Inflammatory macrophage treated with lipopolysaccharide for 4 hours (primary cell): ENCODE measurements at places on chromosomes 2 and 18.
A peak's percentile ranks its signal among the peaks of the same experiment; 100 is the strongest.

- DNase-seq = no peak
These were observed 276.3 kb downstream of the AFF3 start for GRCh38 chr2:99865818-99866676.

DNA sequence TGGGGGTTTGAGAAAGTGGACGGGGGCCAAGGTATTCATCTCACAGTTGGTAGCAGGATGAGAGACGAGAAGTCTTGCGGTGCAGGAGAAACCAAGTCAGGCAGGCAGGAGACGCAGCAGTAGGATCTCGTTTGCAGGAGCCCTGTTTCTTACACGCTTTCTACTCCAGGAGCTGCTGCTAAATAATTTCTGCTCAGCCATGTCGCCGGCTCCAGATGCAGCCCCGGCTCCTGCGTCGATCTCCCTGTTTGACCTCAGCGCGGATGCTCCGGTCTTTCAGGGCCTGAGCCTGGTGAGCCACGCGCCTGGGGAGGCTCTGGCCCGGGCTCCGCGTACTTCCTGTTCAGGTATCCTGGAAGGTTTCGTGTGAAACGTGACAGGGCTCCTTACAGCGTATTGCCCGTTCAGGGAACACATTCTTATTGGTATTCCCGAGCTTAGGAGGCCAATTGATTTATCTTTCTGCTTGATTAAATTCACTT is 494 bp downstream of the ANKZF1 start:
- peak; percentile 59 for DNase-seq

DNA sequence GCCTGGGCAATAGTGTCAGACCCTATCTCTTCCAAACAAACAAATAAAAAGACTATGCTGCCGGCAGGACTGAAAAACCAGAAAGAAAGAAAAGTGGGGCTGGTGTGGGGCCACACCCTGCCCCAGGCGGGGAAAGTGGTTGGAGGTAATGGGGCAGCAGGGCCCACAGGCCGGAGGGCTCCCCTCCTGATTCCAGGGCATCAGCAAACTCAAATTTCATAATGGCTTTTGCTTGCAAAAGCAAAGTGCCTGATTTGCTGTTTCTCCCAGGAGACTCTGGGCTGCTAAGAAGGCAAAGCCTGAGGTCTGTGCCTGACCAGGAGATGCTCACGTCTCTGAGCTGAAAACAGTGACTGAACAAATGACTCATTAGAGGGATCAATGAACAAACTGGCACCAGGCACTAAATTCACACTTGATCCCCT is 121.9 kb downstream of the HDAC4 start:
- DNase-seq = no peak

DNA sequence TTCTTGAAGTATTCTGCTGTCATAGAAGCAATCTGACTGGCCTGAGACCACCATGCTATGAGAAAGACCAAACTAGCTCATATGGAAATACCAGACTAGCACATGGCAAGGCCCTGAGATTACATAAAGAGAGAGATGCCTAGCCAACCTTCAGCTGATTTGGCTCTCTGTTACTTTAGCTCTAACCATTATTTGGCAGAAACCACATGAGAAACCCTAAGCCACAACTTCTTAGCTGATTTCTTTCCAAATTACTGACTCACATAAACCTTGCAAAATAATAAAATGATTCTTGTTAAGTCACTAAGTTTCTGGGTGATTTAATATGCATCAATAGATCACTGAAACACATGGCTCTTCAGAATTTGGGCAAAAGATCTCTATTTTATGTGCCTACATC is 295.0 kb upstream of the ZNF521 start:
- DNase-seq = no peak
